Hepatic stellate cell (primary cell): ENCODE measurements at places on chromosomes 12 and 14.

DNA sequence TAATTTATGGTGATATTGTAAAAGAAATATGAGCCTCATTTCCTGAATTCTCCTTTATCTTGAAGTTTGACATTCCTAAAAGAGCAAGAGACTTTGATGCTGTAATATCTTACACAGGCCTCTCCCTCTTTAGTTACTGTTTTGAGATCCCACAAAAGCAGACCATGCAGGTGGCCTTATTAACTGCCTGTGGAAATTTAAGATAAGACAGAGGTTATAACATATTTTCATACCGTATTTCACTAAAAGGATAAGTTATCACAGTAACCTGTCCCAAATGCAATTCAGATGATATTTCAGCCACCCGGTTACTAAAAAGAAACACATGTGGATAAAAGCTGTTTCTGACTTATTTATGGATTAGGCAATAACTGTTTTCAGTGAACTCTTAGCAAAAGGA lies 150.1 kb downstream of the NAV3 start:
- DNase-seq: no peak

DNA sequence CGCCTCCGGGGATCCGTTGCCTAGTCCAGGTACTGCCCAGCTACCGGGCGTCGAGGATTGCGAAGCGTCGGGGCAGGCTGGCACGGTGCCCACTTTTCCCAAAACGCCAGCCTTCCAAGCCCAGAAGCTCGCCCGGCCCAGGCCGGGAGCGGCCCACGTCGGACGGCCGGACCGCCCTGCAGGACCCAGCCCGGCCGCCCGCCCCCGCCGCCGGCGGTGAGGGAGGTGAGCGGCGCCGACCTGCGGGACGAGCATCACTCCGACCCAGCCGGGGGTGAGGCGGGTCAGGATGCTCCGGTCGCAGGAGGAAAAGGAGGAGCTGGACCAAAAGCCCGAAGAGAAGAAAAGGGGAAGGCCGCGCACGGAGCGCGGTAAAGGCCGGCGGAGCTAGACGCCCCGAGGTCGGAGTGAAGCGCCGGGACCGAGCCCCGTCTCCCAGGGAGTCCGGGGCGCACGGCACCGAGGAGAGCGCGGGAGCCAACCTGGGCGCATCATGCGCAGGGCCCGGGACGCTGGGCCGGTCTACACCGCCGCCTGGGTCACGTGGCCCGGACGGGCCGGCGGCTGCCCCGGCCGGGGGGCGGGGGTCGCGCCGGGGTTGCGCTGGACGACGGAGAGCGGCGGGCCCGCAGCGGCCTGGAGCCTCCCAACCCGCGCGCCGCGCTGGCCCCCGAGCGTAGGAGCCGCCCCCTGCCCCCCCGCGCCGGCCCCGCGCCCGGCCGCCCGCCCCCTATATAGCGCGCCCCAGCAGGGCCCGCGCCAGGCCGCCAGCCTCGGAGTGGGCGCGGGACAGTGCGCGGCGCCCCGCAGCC lies at the start of gene AQP5:
AQP5 (plus strand) TSS at position 762 of the 812 bp plus-strand sequence. CDS start 146 bp downstream, outside the sequence.
- DNase-seq: no peak

GRCh38 chr12:77113971-77114370 lies 48.6 kb upstream of the E2F7 start:
- DNase-seq: no peak

DNA sequence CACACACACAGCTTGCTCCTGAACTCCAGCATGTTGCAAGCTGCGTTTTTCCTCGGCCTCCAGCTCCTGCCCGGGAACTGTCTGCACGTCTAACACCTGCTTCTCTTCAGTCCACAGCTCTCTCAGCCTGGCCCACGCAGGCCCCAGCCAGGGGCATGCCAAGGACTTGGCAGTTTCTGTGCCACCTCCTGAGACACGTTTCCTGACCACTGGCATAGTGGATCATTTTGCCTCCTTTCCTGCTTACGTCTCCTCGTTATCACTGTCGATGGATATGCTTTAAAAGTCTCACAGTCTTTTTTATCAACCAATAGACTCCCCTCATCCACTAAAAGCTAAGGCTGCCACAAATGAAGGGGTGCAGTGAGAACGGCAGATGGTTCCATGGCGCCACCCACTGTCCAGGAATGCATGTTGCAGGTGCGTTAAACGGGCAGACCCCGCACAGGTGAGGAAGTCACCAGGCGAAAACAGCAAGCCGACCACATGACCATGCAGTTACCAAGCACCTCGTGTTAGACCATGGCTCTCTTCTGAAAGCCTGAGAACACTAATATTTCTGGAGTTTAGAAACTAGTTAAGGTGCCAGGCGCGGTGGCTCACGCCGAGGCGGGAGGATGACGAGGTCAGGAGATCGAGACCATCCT lies 14.7 kb upstream of the TEAD4 start:
- DNase-seq: no peak

- no peak for DNase-seq
Observed at GRCh38 chr12:69792533-69792932, 32.5 kb upstream of the MYRFL start.

GRCh38 chr14:106120101-106120500 lies 593.7 kb downstream of the TMEM121 start:
- DNase-seq: no peak

DNA sequence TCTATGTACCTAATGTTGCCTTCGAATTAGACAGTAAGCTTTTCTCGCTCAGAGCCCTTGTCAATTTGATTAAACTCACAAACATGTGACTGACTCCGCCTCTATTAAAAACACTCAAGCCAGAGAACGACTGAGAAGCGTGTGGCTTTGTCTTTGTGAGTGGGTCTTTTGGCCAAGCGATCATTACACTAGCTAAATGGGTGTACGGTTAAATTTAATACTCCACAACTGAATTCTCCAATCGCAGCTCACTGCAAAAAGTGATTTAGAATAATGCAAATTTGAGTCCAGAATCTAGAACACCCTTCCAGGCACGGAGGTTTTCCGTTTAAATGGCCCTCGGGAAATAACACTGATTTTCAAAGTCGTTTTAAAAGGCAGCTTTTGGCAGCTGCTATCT lies 253.7 kb downstream of the EFCAB11 start:
- DNase-seq: no peak

GRCh38 chr12:102763061-102763460 lies 154.0 kb downstream of the PAH start:
- DNase-seq: no peak

- DNase-seq: no peak
Observed at GRCh38 chr14:84029720-84030119, 1500.2 kb upstream of the FLRT2 start.

GRCh38 chr12:3988519-3989217 lies 115.5 kb upstream of the PARP11 start:
- DNase-seq: no peak
